SW480 (cell line): ENCODE measurements at places on chromosomes 2 and 18.
A peak's percentile ranks its signal among the peaks of the same experiment; 100 is the strongest.

DNA sequence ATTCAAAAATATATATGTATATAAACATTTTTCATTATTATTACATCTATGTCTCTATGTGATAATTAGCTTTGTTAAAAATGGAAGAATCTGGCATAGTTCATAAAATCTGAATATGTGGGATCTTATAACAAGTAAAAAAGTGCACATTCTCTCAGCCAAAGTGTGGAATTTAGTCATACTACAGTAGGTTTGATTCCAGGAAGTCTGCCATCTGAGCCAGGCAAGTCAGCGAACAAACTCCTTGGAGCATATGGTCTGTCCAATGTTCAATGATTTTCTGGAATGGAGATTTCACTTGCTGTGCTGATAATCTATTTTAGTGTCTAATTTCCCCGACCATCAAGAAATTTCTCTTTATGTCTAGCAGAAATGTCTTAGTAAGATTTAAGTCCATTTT is 1033.2 kb upstream of the NXPH2 start:
- no peak for DNase-seq

DNA sequence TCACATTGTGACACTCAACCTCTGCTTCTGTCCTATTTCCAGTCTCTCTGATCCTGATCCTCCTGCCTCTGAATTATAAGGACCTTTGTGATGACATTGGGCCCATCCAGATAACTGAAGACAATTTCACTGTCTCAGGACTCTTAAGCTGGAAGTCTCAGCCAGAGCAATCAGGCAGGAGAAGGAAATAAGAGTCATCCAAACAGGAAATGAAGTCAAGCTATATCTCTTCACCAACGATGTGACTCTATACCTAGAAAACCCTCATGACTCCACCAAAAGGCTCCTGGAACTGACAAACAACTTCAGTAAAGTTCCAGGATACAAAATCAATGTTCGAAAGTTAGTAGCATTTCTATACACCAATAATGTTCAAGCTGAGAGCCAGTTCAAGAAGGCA is 29.3 kb upstream of the TWIST2 start:
- DNase-seq: no peak

DNA sequence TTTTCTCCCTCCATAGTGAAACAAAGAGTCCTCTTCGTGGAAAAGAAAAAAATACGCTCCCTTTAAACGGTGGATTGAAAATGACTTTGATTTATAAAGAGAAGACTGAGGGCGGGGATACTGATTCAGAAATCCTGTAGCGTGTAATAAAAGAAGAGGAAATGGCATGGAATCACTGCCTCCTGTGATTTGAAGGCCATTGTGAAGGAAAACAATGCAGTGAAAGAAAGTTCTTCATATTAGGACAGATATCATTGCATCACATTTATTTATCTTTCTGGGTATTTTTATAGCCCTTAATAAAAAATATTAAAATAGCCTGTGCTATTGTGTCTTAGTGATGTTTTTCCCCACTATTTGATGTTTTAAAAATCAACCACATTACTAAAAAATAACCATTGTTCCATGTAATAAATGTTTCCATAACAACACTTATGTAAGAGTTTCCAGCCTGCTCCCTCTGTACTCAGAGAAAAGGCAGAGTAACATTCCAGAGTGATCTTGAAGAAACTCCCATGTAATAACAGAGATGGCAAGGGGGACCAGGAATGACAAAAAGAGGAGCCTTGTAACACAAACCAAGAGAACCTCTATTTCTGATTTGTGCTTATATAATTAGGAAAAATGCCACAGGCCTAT is 8.0 kb downstream of the MRPL33 start:
- DNase-seq: no peak

DNA sequence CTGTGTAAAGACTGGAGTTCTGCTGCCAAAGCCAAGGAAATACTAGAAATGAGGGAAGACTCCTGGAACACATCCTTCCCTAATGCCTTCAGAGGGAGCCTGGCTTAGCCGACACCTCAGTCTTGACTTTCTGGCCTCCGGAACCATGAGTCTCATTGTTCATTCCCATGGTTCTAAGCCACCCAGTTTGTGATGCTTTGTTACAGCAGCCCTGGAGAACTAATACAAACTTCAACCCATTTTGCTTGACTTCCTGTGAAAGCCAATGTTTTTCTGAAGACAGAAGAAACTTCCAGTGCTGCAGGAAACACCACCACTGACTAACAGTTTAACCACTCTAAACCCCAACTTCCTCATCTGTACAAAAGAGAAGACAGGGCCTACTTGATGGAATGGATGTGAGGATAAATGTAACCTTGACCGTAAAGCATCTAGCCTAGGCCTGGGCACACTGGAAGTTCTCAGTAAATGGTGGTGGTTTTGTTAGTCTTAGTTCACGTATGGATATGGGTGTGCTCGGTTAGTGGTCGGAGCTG is 85.9 kb upstream of the RFX8 start:
- no peak for DNase-seq

DNA sequence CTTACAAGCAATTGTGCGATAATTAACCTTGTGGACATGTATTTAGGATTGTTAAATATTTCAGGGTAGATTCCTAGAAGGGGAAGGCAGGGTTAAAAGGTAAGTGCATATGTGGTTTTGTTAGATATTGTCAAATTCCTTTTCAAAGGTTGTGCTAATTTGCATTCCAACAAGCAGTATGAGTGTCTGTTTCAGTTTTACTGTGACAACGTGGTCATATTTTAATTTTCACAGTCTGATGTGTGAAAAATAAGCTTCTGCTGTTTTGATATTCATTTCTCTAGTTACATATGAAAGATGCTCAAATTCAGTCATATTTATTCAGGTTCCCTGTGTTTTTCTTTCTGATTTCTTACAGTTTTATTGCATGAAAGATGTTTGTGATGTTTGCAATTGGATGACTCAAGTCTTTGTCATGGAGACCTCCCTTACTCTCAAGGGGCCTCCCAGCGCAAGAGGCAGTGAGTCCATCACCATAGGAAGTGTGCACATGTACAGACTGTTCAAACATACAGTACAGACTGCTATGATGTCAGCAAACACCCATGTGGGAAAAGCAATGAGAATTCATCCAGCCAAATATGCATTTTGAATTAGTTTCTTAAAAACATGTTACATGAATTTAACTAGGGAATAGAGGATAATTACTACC is 310.8 kb downstream of the GALR1 start:
- DNase-seq: no peak

DNA sequence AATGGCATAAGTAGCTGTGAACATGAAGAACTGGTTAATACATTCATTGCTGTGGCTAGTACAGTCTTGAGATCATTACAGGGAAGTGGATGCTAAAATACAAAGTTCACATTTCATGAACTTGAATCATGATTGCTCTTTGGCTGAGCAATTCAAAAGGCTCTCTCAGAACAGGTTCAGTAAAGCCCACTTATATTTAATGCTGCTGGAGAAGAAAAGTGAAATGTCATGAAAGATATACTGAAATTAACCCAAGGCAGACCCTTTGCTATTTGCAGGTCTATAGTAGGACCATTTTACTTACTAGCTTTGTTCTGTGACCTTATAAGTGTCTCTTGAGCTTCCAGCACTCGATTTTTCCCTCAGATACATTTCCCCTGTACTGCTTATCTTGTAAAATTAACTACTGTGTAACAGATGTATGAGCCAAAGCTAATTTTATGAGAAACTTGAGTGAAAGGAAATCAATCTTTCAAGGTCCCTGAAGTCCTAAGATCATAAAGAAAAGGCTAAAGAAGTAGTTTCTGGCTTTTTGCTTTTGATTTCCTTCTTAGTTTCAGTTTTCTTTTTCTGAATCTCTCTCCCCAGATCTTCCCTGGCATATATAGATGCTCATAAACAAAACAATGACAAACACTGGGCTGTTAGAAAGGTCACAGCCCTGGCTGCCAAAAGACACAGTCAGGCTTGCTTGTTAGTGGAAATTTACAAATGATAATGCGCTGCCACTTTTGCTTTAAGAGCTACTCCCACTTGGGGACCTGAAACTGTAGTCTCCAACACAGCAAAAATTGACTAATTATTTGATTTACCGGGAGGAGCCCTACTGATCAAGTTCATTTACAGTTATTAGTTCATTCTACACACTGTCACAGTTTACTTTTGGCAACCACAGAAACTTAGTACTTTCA is 132.7 kb upstream of the XPO1 start:
- peak; percentile 54 for DNase-seq

DNA sequence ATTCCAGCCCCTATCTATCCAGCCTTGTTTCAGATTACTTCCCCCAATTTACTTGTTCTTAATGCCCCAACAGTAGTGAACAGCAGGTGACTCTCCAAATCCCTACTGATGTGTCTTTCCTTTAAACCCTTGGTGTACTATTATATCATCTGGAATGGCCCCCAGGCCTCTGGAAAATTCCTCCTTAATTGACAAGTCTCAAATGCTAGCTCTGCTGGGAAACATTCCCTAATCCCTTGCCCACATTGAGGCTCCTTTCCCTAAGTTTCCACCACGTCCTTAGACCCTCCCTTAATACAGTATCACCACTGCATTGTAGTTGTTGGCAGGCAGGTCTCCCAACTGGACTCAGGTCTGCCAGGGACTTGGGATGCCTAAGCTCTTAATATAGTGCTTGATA is 41.0 kb downstream of the MYO3B start:
- DNase-seq: no peak

- no peak for DNase-seq
Observed at GRCh38 chr2:241956521-241957110, 87.1 kb downstream of the RTP5 start.

DNA sequence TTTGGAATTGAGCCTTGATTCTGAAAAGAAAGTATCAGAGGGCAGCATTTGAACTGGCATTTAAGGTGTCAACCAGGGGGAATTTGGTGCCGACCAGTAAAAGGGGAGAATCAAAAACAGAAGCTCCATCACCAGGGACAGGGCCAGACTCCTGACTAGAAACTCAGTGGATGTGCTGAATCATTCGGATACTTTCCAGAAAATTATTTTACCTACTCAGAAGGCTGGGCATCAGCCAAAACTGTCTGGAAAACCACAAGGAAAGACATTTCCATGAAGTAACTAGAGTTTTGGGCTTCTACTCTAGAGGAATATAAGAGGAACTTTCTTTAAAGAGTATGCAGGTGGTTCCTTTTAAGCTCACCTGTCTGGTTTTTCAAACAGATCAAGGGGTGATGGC is 756.6 kb downstream of the RNF144A start:
- DNase-seq: no peak

- no peak for DNase-seq
Observed at GRCh38 chr2:234453216-234453615, 43.7 kb downstream of the ARL4C start.

DNA sequence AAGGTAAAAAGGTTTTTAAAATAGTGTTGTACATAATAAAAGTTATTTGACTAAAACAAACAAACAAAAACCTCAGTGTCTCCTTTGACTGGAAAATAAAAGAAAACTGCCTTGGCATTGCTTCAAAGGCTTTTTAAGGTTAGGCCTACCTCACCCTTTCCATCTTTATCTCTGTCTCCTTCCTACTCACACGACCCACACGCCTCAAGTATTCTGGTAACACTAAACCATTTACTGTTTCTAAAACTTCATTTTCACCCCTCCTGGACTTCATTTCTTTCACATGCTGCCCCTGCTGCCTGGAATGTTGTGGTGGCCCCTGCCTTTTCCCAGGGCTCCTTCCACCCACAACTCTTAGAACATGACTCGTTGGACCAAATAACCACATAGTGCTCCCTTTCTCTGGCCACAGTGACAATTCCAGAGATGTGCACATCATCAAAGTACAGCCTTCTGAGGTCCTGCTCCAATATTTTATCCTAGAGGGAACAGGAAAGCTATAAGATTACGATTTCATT is 54.0 kb downstream of the ERBB4 start:
- DNase-seq: no peak

GRCh38 chr18:45104049-45104395 is 423.3 kb downstream of the SETBP1 start:
- DNase-seq: no peak

GRCh38 chr2:40160751-40161218 is 291.1 kb downstream of the SLC8A1 start:
- DNase-seq: no peak

DNA sequence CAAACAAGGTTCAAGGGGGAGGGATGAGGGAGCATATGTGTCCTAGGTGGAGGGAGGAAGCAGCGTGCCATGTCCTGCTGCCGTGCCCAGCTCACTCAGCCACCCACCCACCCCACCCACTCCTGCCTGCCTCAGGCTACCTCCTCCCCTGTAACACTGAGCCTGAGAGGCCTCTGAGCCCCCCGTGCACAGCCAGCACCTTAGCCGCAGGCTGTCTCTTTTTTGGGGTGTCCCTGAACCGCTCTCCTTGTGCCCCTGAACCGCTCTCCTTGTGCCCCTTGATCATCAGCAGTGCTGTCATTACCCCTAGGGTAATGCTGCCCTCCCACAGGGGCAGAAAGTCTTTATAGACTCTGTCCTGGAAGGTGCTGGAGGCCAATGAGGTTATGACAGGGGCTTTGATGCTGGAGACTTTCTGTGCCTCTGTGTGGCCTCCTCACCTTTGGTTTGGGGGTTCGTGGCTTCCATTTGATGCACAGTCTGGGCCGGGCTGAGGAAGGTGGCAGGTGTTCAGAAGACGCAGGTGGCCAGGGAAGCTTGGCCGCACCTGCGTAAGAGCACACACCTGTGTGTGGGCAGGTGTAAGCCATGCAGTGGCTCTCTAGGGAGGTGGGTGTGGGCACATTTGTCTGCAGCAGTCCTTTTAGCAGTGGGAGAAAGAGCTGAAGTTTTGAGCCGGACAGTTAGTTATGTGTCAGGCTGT is 140.0 kb downstream of the SEPTIN10 start:
- peak; percentile 50 for DNase-seq

DNA sequence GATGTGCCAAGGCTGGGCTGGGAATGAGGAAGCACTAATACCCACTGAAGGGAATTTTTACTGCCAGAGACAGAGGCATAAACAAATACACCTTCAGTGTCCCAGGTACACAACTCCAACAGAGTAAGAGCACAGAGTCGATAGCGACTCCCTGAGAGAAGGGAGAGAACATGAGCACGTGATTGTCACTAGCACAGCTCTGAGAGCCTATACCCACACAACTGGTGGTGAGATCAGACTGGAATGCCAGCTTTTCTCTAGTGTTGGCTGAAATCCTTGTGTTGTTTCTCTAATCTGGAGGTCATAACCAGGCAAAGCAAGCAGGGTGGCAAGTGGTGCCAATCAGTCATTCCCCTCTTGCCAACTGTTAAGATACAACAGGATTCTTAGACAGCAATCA is 377.2 kb downstream of the CNTNAP5 start:
- no peak for DNase-seq

- DNase-seq: no peak
Observed at GRCh38 chr2:239441261-239442078, 40.6 kb upstream of the HDAC4 start.

DNA sequence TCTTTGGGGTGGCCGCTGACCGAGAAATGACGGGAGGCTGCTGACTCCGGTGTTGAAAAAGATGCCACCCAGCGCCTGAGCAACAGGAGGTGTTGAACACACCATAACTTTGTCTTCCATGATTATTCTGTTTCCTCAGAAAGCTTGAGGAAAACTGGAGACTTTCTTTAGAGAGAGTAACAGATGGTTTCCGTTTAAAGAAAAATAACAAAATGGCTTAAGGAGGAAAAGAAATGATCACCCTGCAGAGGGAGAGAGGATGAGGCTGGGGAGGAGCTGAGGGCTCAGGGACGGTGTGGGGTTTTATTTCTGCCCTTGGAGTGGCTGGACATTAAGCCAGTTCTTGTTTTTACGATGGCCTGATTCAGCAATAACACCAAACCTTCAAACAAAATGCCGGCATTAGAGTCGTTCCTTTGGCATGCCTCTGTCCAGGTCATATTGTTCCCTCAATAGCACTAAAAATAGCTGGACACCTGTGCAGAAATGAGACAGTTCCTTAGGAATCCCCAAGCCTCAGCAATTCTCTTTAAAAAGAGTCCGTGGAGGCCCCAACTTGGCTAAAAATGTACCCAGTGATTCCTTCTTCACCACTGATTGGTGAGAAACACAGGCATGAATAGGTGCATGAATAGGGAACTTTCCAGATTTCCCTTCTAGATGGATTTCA is 182.4 kb downstream of the ALPK2 start:
- no peak for DNase-seq
